ENCODE measurements at places on chromosomes 5 and 9.

DNA sequence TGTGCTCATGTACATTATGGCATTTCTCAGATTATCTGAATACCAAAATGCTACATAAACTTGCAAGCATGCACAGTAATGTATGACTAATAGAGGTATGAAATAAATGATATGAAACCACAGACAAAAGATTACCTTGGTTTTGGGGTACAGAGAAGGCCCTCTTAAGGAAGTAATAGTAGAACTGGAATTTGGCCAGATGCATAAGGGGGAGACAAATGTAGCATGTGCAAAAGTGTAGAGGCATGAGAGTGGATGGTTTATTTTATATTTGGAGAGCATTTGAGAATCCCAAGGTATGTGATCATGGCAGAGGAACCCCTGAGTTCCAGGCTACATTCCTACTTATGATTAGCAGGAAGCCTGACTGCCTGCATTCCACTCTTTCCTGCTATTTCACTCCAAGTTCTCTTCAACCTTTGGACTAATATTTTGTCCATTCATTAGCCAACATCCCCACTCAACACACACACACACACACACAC, 74.2 kb downstream of the MAMDC2 start:
- no peak for DNase-seq

DNA sequence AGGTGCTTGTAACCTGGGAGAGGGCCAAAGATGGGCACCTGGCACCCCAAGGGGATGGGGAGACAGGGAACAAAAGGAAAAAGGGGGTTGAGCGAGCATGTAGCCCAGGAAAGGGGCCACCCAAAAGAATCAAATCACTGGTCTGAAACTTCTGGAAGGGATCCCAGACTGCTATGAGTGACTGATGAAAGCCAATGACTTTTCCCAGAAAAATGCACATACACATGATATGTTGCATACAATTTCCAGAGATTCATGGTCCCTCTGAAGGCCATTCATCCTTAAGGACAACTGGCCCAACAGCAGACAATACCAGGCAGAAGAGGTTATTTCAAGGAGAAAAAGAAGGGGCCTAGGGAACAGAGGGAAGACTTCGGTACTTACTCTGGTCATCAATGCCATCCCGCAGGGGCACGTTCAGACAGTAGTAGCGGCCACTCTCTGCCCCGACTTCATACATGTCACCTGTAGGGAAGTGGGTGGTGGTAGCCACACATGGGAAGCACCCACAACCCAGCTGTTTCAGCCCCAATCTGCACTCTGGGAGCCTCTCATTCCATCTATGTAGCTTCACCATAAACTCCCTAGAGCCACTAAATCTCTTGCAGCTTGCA, 8.4 kb downstream of the HDAC3 start:
- DNase-seq = no peak

DNA sequence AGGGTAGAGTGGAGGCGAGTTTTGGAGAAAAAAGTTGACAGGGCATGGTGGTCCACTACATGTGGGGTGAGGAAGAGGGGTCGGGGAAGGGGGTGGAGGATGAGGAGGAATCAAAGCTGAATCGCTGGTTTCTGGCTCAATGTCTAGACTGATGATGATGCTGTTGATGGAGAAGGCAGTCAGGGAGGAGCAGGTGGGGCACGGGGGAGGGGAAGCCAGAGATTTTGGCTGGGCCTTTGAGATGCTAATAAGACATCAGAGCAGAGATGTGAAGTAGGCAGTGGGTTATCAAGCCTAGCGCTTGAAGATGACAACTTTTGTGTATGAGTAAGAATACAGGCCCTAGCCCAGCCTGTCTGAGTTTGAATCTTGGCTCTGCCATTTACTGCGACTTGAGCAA, 32.4 kb upstream of the TTC23L start:
- DNase-seq = no peak

GRCh38 chr9:8356406-8356805, 556.8 kb upstream of the DMAC1 start:
- DNase-seq = no peak

DNA sequence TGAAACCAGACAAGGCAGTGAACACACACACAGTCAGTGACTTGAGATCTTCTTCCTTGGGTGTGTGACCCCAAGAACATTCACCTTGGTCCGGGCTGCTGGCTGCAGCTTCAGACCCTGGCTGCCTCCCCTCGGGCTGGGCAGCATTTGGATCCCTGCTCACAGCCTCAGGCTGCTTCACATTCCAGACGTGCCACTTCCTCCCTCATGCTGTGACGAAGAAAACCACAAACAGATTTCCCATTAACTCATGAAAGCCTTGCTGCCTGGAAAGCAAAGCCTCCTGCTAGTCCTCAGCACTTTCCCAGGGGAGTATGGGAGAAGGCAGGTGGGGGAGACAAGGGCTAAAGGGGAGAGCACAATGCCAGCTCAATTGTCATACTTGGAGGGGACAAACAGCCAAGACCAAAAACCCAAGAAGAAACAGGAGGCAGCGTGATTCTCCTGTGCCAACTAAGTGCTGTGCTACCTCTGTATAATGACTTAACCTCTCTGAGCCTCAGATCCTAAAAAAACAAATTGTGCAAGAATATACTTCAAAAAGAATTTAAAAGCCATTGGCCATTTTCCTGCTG, 594.6 kb upstream of the BRINP1 start:
- no peak for DNase-seq
